Suprapubic skin (tissue), 4 donors: ENCODE measurements at places on chromosomes 3 and 15.

- no peak for DNase-seq
These were observed 139.8 kb downstream of the BBX start for GRCh38 chr3:107662586-107662985.

GRCh38 chr3:187740421-187741399, 4.6 kb downstream of the BCL6 start:
- peak; percentile 88 for DNase-seq

DNA sequence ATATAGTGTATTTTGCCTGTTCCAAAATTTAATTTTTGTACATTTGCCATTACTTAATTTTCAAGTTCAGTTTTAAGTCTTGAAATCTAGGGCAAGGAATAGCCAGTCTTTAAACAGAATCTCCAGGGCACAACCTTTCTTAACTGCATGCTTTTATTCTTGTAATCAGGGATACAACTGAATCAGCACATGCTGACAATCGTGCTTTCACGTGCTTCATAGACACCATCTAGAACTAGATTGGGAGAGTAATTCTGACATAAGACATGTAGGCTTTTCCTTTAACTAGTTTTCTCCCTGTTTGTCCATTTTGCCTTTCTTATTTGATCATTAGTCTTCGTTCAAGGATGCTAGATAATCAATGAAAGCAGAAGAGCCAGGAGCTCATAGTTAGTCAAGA, 650.4 kb upstream of the CADM2 start:
- no peak for DNase-seq

DNA sequence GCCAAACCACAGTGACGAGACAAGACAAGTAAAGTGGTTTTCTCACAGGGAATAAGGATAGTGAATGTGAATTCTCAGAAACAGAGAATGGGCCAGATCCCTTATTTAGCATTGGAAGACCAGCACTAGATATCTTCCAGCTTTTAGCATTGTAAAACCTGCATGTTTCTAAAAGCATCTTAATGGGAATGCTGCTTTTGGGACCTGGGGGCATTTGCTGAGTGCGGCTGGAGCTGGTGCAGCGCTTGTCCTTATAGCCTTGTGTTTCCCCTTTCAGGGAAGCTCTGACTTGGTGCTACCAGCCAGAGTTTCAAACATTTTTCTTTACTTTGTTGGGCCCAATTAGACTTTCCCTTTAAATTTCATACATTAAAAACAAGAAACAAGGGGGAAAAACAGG, 52.9 kb downstream of the CLSTN2 start:
- no peak for DNase-seq

DNA sequence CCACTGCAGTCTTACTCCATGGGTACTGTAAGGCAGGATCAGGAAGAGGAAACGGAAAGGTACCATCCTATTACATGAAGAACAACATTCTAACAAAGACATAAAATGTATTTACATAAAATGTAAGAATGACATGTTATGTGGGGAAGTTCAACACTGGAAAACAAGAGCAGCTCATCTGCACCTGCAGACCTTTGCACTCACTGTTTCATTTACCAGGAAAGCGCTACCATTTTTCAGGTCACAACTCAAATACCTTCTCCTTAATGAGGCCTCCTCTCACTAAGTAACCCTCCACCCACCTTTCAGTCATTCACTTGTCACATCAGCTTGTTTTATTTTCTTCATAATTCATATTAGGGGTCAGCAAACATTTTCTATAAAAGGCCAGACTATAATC, 2.6 kb downstream of the TMCC1 start:
- no peak for DNase-seq
